ENCODE measurements at places on chromosomes 12 and 14.

DNA sequence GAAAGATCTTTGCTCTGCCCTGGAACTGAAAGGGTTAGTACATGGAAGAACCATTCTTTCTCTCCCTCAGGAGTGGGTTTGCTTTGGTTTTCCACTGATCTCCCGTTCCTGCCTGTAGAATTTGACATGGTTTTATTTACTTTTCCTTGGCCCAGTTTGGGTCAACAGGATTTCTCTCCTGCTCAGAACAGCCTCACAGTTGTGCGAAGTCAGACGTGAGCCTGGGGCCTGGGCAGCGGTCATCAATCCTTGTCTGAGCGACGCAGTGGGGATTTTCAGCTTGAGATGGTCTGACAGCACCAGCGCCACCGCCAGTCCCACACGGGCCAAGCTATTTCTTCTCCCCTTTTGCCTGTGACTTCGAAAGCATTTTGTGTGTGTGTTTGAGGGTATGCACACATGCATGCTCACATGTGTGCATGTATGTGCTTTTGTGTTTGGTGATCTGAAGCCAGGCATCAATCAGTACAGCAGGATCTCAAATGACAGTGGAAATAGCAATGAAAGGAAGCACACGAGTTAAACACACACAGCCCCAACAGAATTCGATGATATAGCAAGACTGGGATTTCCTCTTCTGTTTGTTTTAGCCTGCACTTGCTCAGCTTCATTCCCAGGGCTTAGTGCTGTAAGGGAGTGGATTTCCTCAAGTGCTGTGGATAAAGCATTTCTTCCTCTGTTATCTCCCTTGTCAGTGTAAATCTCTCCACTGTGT, 58.3 kb downstream of the SMOC1 start:
- no peak for DNase-seq

DNA sequence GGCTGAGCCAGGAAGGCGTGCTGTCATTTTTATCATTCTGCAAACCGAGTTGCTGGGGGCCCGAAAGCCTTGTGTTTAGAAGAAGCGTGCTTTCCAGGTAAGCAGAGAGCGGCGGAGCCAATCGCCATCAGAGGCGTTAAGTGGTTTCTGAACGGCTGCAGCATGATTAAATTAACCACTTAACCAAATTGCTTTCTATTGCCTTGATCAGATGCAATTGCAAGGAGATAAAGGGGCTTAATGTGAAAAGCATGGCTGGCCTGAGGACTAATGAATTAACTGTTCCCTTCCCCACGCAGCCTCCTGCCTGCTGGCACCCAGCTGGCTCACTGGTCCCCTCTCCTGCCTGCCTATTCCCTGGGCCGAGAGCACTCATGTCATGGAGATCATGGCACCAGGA, 36.6 kb upstream of the CHGA start:
- no peak for DNase-seq

DNA sequence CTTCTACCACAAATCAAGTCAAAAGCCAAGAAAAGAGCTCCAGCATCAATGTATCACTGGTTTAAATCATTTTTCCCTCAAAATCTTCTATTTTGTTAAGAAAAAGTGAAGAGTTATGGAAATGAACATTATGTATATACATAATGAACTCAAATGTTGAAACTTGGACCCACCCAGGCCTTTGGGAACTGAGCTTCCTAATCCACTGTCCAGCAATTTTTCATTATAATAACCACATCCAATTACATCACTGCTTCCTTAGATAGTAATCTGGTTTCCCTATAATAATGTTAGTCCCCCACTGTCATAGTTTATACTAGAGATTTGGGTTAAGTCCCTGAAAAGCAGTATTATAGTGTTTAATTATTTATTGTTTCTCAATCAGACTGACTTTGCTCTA, 170.9 kb downstream of the PIK3C2G start:
- no peak for DNase-seq

GRCh38 chr14:90087433-90087832, 25.6 kb downstream of the KCNK13 start:
- DNase-seq = no peak

- DNase-seq = no peak
Measured at GRCh38 chr12:29242921-29243431, 93.9 kb downstream of the FAR2 start.

DNA sequence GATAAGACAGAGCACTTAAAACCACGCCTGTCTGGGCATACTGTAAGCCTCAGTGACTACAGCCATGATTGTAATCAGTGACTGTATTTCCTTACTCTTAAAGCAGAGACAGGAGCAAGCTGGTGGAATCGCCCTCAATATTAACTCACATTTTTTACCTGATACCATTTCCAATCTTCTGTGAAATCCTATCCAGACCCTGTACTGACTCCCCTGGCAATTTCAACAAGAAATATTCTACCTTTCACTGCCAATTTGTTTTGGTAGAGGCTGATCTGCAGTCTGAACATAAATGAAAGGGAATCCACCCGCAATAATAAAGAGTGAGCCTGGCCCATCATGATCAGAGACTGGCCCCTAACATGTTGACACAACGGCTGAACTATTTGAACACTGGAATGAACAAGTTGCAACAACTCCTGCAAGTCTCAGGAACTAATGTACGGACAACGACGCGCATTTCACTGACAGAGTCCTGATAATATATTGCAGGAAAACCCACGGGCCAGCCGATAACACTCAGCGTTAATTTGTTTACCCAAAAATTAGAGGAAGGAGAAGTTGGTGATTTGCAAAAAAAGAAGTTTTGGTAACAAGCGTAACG, 195.5 kb upstream of the BTG1 start:
- no peak for DNase-seq

DNA sequence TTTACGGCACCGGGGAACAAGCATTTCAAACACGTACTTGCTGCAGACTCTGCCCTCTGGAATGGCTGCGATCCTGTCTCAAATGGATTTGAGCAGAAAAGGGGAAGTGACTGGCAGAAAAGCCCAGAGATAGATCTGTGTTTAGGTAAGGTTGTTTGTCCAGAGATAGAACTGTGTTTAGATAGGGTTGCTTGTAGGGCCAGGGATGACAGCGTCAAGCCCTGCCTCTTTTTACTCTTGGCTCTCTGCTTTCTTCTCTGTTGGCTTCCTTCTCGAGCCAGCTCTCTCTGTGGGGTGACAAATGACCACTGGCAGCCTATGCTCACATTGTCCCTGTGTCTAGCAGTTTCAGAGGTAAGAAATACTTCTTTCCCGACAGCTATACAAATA, 11.4 kb downstream of the DGLUCY start:
- no peak for DNase-seq

- DNase-seq = no peak
Measured at GRCh38 chr14:72024504-72024903, 92.3 kb downstream of the RGS6 start.

DNA sequence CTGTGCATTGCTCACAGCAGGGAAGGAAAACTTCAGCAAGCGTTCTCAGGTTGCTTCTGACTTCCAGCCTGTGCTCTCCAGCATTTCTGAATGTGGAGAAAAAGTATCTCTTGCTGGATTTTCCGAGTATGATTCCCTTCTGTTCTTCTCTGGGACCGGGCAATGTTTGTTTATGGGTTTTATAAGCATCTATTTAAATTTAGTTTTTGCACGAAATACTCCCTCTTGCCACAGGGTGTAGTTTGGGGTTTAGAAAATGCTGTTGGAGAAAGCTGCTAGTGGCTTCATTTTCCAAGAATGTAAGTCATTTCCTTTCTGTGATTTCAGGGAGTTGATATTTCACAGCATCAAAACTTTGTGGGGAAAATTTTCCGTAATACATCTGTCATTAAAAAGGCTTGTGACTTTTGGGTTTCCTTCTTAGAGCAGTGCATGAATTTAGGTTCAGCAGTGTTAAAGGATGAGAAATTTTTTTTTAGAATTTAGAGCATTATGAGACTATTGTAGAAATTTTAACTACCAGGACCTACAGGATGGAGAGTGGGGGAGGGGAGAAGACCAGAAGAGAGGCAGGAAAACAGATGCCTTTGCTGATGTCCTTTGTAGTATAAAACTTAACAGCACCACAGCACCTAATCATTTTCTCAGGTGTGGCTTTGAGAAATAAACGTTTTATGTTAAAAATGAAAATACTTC, 1.5 kb downstream of the FRMD6 start:
- no peak for DNase-seq

- DNase-seq = no peak
Measured at GRCh38 chr12:44837114-44837755, 38.9 kb downstream of the NELL2 start.

DNA sequence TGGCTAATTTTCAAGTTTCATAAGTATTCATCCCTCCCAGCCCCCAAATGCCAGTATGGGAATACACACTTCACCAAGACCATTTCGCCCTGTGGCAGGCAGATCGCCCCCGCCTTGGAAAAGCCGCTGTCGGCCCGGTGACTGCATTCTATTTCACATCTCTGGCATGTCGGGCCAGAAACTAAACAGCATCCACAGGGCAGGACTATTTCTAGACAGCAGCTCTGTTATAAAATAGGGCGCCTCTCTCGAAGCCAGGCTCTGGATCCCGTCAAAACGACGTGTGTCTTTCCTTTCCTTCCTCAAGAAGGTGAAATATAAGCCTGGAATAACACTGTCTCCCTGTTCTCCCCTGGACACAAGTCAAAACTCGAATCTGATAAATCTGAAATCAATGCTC, 56.8 kb downstream of the GSC start:
- DNase-seq = no peak

DNA sequence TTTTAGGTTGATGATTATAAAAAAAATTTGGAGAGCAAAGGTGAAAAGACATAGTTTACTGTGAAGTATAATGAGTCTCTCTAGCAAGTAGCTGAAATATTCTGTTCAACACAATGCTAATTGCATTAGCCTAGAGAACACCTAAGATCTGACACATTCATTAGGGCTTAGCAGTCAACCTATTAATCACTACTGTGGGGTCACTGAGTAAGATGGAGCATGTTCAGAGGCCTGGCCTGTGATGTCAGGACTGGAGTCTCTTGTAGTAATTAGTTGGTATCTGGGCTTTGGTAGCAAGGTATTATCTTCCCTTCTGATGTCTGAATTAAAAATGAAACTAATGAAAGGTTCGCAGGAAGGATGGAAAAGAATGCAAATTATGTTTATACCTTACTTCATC, 112.7 kb downstream of the SLC16A7 start:
- no peak for DNase-seq

- DNase-seq = no peak
Measured at GRCh38 chr14:53473480-53473879, 320.4 kb upstream of the DDHD1 start.

GRCh38 chr14:105926373-105927095, 400.2 kb downstream of the TMEM121 start:
- DNase-seq = no peak

DNA sequence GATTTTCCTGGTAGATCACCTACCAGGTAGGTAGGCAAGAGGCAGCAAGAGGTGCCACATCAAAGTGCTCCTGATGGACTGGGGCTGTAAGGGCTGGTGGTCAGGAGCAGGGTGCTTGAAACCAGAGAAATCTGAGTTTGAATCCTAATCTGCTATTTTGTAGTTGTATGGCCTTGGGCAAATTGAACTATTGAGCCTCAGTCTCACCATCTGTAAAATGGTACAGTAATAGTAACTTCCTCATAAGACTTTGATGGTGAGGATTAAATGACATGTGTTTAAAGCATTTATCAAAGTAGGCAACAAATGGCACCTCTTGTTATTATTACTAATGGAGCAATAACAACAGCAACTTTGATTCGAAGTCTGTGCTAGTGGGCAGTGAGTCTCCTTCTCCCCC, 32.0 kb downstream of the JDP2 start:
- no peak for DNase-seq

DNA sequence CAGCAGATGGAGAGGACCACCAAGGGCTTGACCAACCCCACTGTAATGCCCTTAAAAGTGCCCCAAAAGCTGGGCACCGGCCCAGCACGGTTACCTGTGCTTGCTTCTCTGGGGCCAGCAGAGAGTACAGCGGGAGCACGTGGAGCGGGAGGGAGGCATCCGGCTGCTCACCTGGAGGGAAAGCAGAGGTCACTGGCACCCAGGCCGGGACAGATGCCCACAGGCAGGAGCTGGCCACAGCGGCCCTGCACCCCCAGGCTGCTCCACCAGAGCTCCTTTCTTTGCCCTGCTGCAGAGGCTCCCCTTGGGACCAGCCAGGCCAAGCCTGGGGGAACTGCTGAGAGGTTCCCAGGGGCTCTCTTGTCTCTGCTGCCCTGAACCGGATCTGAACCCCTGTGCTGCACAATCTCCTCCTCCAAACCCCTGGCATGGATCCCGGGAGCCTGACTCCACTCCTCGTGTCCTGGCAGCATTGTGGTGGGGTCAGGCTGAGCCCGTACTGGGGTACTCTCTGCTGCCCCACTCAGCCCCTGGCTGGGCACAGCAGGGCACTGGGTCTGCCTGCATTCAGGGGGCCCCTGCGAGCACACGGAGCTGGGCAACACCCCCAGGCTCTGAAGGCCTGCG, 24.0 kb downstream of the DHX37 start:
- DNase-seq = no peak

DNA sequence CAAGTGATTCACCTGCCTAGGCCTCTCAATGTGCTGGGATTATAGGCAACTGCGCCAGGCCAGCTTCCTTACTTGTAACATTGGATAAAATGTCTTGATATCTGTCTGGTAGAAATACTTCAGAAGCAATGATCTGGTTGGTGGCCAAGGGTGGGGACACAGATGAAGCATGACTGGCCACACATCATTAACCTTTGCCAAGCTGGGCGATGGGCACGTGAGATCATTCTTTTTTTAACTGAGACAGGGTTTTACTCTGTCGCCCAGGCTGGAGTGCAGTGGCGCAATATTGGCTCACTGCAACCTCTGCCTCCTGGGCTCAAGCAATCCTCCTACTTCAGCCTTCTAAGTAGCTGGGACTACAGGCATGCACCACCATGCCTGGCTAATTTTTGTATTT, 31.1 kb downstream of the PLEKHH1 start:
- DNase-seq = no peak

DNA sequence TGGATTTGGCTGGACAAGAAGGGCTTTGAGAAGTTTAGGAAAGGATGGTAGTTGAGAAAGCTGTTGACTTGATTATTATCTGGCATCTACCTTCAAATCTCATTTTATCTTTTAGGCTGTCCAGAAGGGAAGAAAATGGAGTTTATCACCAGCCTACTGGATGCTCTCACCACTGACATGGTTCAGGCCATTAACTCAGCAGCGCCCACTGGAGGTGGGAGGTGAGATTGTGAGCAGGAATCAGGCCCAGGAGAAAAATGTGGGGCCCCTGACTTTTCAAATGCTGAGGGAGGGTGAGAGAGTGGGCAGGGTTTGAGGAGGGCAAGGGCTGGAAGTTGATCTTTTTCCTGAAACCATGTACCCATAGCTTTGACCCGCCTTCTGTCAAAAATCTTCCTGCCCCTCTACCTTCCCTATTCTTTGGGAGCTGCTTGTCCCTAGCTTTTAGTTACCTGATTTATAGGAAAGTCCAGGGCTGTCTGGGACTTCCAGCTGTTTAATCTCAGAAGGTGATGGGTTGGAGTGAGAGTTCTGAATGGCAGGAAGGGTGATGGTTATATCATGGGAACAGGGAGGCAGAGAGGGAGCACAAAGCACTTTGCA, 134.2 kb downstream of the SMOC1 start:
- DNase-seq = no peak

DNA sequence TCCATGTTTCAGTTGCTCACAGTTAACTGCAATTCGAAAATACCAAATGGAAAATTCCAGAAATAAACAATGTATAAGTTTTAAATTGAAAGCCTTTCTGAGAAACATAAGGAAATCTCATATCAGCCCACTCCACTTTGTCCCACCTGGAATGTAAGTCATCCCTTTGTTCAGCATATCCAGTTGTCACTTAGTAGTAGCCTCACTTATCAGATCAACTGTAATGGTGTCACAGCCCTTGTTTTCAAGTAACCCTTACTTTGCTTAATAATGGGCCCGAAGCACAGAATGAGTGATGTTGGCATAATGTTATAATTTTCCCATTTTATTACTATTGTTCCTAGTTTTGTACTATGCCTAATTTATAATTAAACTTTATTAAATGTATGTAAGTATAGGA, 646.8 kb downstream of the C12orf50 start:
- DNase-seq = no peak

Measured in NCI-H2029 treated with DMSO at 0.1 percent for 48 hours (cell line).